ENCODE measurements at places on chromosomes 2 and 18.

- DNase-seq = no peak
Measured at GRCh38 chr2:101047774-101048173, 45.7 kb downstream of the RPL31 start.

- DNase-seq = no peak
Measured at GRCh38 chr2:217553679-217554078, 449.1 kb downstream of the TNS1 start.

- no peak for DNase-seq
Measured at GRCh38 chr2:44833171-44834069, 108.1 kb upstream of the SIX3 start.

DNA sequence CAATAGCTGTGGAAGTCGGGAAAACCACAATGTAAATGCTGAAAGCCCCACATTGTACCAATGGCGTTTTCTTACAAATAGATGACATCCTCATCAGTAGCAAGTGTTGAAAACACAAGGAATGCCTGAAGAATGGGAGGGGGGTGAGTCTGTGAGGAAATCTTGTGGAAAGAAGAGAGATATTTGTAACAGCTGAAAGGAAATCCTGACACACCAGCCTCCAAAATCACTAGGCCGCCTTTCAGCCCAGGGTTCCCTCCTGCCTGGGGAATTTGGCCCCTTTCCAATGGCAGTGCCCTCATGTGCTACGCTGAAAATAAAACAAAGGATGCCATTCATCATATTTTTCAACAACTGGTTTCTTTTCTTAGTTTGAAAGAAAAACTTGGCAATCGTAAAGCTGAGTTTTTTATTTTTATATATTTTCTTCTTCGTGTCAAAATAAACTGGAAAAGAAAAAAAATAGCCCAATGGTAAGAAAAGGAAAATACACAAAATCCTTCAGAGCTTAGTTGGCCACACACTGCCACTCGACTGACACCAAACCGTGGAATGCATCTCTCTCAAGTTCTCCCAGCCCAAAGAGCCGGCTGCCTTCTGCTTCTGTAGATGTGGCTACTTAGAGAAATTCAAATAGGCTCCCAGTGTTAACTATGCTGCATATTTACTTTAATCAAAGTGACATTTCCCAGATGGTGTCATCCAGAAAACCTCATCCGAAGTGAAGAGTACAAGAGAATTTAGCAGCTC, 52.0 kb downstream of the FTCDNL1 start:
- DNase-seq = no peak

DNA sequence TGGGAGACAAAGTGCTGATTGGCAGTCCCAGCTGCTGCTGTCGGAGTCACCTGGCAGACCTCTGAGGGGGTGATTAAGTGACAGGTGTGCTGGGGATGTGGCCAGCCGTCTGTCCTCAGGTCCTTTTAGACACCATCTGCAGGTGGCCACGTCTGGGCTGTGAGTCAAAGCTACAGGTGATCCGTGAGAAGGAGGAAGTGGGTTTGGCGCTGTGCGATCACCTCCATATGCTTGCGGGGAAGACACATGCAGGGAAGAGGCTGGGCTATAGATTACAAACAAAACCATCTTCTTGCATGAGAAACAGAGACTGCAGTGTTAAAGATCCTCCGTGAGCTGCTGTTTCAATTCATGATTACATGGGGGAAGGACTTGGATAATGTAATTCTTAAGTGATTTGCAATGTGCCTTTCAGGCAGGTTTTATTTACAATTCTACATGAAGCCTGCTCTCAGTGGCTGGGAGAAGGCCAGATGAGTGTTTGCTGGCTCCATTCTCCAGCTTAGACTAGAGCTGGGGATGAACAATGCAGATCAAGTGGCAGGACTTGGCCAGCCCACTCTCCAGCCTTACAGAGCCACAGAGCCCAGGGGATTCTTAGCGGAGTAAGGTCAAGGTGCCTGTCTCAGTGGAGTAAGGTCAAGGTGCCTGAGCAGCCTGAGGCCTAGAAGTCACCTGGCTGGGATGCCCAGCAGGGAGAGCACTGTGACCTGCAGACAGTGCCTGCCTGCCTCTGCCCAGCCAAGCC, 87.8 kb downstream of the LYPD1 start:
- DNase-seq = no peak

DNA sequence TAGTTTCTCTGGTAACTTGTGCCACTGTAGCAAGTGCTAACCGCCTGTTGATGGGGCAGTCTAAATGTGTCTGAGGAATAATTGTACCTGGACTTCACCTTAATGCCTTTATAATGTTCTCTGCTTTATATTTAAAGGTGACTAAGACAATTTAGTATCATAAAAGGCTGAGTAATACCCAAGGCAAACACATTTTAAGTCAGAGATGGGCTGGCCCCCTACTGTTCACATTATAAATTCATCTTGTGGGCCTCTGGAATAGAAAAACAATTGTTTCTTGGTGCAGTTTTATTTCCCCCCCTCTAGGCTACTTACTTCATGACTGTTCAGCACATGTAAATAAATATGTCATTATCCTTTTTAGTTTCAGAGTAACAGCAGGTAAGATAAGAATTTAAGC, 559.3 kb upstream of the PIK3C3 start:
- DNase-seq = no peak

DNA sequence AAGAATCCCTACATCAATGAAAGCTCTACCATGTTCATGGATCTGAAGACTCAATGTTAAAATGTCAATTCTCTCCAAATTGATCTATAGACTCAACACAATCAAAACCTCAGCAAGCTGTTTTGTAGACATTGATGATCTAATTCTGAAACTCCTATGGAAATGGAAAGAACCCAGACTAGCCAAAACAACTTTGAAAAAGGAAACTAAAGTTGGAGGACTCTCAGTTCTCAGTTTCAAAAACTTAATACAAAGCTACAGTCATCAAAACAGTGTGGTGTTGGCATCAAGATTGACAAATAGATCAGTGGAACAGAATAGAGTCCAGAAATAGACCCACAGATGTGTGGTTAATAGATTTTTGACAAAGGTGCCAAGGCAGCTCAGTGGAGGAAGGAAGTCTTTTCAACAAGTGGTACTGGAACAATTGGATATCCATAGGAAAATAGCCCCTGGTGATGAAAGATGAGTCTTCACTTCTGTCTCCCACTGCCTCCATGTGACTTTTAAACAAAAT, 30.4 kb downstream of the LBH start:
- DNase-seq = no peak

GRCh38 chr2:209624192-209624938, 147.3 kb upstream of the UNC80 start:
- DNase-seq = no peak

DNA sequence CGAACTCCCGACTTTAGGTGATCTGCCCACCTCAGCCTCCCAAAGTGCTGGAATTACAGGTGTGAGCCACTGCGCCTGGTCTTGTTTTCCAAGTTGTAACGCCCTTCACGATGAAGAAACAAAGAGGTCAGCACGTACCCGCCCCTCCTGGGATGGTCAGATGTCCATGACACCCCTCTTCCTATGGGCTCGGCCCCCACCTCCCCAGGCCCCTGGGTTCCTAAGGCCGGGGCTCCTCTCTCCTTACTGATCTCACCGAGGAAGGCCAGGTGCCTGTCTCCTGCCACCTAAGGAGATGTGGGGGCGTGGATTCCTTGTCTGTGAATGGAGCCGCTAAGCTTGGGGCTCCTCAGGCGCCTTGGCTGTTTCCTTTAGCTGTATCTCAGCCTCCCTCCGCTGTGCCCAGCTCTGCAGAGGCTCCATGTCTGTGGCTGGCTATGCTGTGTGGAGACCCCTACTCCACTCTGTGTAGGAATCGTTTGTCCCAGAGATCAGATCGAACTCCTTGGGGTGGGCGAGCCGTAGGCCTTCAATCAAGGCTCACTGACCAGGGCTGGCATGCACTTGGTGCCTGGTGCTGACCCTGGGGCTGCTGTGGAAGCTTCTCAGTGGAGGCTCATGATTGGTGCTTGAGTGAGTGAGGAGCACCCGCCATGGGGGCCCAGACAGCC, 8.8 kb downstream of the COLEC11 start:
- DNase-seq = no peak
